ENCODE measurements at places on chromosomes 2 and 18. TPM values are rescaled to one million over a fixed set of nuclear protein-coding genes. Genes with fewer than 3 reads are reported as not detected.

GYPC gene
- total RNA-seq: 151 TPM

GRCh38 chr2:19753818-19754217, 148.0 kb downstream of the TTC32 start:
- DNase-seq: no peak

DNA sequence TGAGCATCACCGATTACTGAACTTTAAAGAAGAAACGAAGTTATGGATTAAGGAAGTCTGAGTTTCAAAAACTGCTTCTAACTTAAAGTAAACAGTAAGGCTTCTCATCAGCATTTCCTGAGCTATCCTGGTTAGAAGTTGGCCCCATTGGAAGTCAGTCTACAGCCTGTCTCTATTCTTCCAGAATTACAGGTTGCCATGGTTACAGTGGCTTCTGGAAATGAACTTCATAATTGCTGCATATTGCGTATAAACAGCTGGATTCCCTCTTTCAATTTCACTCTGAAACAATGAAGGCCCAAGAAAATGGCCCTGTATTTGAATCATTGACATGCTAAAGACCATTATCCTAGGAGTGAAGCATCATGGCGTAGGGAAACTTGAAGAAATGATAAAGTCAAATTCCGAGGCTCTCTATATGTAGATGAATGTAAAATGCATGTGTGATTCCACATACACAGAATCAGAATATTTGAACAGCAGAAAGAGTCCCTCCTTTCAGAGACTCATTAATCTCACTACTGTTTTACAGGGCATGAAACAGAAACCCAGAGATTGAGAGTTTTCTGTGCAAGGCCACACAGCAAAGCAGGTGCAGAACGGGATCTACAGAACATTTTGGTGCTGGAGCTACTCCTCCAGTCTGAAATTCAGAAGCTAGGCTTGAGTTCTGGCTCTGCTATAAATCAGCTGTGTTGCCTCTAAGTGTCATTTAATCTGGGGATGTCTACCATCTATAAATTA, 856.4 kb upstream of the CELF4 start:
- no peak for DNase-seq

DNA sequence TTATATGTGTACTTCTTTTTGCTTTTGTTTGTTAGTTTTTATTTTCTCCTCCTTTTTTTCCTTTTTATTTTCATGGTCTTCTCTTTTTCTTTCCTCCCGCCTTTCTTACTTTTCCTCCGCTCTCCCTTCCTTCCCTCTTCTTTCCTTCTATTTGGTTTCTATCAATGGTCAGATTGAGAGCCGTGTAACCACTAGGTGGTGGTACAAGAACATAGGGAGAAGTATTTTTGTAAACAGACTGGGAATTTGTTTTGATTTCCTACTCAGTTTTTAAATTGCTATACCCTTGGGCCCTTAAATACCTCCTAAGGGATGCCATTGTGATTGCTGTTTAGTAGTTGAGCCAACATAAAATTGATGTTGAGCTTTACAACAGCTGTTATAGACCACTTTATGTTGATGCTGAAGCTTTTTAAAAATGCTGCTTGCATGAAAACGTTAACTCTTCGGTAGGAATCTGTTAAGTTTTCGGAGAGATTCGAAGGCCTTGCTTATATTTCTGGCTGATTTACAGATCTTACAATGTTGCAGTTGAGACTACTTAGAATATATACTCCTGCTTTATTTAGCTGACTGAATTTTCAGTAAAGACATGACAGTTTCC, 124.2 kb downstream of the UBE2E3 start:
- no peak for DNase-seq

DNA sequence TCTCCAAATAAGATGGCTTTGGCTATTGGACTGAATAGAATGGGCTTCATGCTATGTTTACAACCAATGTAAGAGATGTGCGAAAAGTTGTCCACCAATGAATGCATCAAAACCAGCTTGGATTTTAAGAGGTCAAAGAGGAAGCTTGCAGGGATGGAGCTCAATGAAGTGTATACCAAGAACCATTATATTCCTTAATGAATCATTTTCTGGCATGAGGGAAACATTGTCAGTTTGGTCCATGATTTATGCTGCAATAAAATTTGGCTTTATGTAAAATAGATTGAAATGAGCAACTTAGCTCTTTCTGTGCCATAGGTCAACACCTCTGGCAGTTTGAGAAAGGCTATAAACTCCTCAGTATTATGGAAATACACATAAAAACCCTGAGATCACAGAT, 107.3 kb downstream of the SH3BP4 start:
- DNase-seq: no peak
